ENCODE measurements at places on chromosomes 7 and 10.

DNA sequence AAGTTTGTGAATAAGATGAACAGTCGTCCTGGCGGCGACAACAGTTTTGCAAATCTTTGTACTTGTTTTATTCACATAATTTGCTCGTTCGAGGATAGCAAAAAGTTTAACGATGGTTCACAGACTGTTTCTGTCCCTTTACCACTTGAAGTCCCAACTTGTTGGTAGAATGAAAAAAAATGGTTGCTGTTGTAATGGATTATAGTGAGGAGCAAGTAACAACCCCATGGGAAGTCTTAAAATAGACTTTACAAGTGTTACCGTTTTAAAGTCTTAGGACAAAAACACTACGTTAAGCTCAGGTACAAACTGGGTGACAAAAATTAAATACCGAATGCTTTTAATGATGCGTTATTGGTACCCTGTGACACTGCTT is 589 bp downstream of the LSM8 start:
- no peak for DNase-seq

GRCh38 chr10:191703-192518 is 56.7 kb downstream of the ZMYND11 start:
- DNase-seq: no peak

DNA sequence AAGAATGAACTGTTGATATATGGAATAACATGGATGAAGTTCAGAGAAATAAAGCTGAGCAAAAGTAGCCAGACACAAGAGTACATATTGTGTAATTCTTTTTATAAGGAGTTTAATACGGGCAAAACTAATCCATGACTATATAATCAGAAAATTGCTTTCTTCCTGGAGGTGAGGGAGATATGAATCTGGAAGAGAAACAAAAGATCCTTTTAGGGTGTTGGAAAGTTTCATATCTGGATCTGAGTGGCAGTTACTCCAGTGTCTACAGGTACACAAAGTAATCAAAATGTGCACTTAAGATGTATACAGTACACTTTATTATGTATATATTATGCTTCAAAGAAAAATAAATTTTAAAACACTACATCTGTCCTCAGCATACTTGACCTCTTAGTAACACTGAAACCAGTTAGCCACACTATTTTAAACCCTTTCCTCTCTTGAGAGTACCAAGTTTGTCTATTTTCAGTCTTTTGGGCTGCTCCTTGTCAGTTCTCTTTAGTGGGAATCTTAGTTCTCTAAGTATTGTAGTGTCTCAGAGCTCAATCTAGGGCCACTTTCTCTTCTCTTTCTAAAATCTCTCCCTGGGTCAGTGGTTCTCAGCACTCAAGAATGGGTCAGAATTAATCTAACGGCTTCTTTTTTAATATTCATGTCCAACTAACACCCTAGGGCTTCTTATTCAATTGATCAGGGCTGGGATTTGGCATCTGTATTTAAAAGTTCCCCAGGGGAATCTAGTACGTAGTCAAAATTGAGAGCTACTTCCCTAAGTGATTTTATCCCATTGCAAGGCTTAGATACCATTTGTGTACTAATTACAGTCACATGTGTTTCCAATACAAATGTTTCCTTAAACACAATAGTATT is 4.3 kb upstream of the LIPF start:
- DNase-seq: no peak

- no peak for DNase-seq
These were observed 355.2 kb downstream of the CCSER2 start for GRCh38 chr10:84683550-84683949.

GRCh38 chr10:89348481-89348880 is 20.7 kb downstream of the IFIT3 start:
- peak; percentile 60 for DNase-seq

DNA sequence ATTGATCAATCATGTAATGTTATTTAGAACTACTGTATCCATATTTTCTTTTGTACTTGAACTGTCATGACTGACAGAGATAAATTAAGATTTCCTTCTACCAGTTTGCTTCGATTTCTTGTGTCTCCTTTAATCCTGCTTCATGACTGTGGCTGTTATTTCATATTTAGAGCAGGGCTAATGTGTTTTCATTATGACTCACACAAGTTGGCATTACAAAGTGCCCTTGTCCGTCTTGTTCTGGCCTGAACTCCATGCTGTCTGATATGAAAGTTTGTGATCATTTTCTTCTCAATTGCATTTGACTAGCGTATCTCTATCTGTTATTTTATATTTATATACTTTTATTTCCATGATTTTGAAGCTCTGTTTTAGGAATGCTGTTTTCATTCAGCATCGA is 344.1 kb upstream of the PRKCQ start:
- peak; percentile 39 for DNase-seq

DNA sequence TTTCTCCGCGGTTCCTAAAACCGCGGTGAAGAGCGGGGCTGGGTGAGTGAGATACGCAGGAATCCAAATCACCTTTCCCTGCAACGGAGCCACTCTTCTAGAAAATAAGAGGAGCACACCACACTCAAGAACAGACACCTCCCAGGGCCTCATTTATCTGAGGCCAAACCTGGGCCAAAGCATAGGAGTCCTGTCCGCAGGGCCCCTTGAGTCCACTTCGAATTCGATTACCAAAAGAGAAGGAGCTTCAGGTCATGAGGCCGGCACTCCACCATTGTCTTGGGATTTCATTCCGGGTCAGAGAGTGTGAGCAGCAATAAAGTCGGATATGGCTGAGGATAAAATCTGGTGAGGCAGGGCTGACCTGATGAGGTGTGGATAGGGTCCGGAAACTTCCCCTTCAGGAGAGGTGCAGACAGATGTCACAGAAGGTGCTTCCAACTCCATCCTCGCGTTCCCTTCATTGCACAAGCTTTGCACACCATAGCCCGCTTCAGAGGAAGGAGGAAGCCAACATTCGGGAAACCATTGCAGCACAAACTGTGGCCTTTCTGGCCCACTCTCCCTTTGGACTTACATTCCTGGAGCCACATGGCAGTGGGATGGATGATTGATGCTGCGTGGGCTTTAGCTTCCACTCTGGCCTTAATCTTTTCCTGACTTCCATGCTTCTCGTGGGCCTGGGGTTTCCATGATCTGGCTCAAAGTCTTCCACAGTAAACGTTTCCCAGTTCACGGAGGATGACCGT is 27.2 kb upstream of the ZNF273 start:
- no peak for DNase-seq

DNA sequence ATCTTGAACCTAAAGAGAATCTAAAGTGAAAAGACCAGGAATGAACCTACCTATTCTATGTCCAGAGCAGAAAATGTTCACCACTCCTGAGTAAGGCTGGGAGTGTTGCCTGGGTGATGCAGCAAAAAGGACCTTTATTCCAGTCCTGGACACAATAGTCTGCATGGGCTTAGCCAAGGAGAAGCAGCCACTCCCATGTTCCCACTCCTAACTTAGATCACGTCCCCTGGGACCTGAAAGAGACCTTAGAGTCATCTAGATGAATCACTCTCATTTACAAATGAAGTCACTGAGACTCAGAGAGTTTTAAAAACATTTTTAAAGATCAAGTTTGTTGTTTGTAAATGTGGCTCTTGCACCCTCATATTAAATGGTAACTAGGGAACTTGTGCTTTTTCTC is 763.4 kb downstream of the KCNMA1 start:
- peak; percentile 53 for DNase-seq

DNA sequence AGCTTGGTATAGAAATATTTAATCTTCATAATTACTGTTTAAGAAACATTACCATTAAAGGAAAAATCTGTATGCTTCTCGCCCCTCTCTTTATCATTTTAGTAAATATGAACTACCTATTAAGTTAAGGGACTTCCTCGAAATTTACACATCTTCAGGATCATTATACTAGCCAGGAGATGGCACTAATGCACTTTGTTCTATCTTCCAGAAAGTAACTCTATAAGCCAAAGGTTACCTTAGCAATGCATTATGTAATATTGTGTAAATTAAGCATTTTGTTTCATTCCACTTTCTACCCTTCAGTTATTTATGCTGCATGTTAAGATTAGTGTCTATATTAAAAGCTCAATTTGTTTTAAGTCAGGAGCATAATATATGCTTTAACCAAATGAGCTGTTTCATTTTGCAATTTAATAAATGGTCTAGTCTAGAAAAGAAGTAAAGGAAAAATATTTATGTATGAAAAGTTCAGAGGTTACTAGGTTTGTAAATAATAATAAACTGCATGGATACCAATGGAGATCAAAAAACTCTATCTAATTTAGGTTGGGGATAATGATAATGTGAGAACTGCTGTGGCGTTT is 128.5 kb downstream of the ANKRD7 start:
- DNase-seq: peak; percentile 11

DNA sequence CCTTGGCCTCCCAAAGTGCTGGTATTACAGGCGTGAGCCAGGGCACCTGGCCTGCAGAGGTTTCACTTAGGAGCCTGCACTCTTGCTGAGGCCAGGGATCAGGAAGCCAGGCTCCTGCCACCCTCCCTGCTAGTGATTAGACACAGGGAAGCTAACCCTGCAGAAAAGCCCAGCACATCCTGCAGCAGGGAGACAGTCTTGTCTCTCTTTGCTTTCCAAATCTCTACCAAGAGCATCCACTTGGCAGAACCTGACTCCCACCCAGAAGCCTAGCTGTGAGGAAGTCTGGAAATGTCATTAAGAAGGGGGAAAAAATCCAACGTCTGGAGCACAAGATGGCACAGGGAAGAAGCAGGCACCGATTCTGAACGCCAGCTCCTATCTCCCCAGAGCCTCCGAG is 8.0 kb upstream of the FAM171A1 start:
- DNase-seq: no peak

- DNase-seq: no peak
These were observed 224.3 kb downstream of the POU6F2 start for GRCh38 chr7:39202041-39202440.

DNA sequence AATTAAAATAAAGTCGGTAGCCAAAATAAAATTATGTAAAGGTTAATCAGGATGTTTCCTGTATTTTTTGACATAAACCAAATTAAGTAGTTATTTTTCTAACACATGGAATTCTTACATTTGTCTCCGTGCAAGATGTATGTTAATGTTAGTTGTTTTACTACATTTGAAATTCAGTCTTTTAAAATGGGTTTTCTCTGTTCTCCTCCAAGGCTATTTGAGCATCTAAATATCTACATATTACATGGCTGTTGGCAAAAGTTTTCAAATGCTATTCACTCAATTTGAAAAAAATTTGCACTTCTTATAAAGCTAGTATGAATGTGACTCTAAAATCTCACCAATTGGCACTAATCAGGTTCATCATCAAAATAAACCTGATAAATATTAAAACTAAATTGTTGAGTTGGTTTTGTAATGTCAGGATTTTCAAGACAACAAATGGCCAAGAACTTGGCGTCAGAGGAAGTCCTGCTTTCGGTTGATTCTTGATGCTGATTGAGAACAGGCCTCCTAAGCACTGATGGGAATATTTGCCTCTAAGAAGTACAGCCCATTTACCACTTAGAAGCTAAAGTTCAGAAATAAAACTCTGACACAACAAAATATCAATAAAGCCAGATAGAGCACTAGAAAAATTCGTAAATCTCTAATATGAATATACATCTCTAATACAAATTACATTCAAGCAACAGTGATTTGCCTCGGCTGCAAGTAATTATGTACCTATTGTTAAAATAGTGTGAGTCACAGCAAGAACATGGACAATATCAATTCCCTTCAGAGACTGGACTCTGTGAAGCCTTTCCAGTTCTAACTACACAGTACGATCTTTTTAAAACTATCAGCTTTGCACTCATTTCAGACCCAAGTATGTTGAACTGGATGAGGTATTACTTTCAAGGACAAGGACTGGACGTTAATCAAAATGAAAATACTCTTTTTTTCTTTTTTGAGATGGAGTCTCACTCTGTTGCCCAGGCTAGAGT is 733.1 kb upstream of the C7orf33 start:
- DNase-seq: no peak

- no peak for DNase-seq
These were observed 276.9 kb downstream of the DNAJB6 start for GRCh38 chr7:157613575-157614322.

- no peak for DNase-seq
These were observed 493.5 kb upstream of the GALNT17 start for GRCh38 chr7:70638158-70639107.

DNA sequence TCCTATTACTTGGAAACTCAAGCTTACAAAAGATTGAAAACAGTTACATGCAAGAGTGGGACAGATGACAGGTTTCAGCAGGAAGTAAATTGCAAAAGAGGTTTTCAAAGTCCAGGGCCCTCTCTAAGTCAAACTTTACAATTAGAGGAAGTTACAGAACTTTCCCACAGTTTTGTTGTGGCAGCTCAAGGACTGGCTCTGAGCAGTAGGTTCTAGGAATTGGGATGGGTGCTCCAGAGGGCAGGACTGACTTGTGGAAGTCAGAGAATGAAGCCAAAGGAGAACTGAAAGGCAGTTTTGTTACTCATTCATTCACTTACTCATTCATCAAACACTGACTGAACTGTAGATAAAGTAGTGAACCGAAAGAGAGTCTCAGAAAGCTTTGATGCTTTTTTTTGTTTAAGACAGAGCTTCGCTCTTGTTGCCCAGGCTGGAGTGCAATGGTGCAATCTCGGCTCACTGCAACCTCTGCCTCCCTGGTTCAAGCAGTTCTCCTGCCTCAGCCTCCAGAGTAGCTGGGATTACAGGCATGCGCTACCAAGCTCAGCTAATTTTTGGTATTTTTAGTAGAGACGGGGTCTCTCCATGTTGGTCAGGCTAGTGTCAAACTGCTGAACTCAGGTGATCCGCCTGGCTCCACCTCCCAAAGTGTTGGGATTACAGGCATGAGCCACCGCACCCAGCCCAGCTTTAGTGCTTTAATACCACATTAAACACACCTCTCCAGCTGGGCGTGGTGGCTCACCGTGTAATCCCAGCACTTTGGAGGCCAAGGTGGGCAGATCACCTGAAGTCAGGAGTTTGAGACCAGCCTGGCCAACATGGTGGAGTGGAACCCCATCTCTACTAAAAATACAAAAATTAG is 66.8 kb upstream of the CCNJ start:
- DNase-seq: peak; percentile 57

- no peak for DNase-seq
These were observed 114.8 kb downstream of the TSPAN12 start for GRCh38 chr7:120743128-120743527.

GRCh38 chr10:69629519-69629896 is 539 bp upstream of the FAM241B start:
- no peak for DNase-seq

GRCh38 chr10:13382703-13383398 is 34.8 kb upstream of the SEPHS1 start:
- DNase-seq: no peak

DNA sequence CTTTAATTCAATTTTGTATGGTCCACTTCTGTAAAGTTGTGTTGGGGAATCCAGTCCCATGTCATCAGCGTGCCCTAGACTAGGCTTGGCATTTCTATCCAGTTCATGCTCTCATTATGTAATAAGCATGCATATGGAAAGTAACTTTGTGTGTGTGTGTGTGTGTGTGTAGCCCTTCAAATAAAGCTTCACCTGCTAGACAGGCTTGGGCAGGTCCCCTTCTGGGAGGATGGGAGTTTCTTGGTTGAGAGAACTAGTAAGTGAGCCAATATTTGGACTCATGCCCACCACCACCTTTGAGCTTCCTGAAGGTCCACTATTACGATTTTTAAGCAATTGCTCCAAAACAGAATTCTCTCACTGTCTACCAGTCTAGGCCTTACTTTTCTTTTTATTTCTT is 6.9 kb downstream of the BZW2 start:
- no peak for DNase-seq

GRCh38 chr10:132527339-132528063 is 10.1 kb upstream of the INPP5A start:
- no peak for DNase-seq

- peak; percentile 87 for DNase-seq
These were observed 72.1 kb downstream of the USP6NL start for GRCh38 chr10:11539191-11539868.

GRCh38 chr7:82886324-82886723 is 276.4 kb downstream of the PCLO start:
- DNase-seq: no peak

Data from suppressor macrophage treated with lipopolysaccharide for 1 hour (primary cell).